ENCODE measurements at places on chromosomes 1 and 21.
A peak's percentile ranks its signal among the peaks of the same experiment; 100 is the strongest.

DNA sequence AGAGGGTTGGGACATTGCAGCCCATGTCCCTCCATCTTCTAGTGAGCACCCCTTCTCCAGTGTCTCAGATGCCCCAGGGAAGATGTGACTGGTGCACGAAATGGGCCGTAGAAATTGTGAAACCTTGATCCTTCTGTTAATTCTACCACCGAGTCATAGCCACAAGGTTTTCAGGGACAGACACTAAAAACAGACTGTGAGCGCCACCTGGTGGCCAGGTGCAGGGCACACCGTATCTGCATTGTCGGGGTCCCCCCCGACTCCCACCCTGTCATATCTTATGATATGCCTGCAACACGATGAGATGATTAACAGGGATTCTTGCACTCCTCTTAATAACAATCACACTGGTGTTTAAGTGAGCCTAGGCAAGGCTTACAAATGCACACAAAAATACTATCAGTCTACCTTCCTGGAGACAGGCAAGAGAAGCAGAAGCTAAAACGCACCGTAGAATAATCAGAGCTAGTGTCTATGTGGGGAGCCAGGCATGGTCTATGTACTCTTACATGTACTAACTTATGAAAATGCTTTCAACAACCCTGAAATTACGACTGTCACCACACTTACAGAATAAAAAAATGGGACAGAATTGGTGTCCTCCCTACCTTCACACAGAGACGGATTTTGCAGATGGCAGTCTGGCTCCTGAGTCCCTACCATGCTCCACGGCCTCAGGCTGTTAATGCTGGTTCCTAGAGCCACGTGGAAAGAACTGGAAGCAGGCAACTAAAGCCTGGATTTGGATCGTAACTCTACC is 57.9 kb downstream of the FHAD1 start:
- no peak overlapping the region for H3K27ac ChIP-seq
- H3K36me3 ChIP-seq: no peaks in the 10 kb centered on the region
- peaks cover 5% of the 10 kb centered on the region for H3K4me1 ChIP-seq
- DNase-seq: peak; percentile 36

DNA sequence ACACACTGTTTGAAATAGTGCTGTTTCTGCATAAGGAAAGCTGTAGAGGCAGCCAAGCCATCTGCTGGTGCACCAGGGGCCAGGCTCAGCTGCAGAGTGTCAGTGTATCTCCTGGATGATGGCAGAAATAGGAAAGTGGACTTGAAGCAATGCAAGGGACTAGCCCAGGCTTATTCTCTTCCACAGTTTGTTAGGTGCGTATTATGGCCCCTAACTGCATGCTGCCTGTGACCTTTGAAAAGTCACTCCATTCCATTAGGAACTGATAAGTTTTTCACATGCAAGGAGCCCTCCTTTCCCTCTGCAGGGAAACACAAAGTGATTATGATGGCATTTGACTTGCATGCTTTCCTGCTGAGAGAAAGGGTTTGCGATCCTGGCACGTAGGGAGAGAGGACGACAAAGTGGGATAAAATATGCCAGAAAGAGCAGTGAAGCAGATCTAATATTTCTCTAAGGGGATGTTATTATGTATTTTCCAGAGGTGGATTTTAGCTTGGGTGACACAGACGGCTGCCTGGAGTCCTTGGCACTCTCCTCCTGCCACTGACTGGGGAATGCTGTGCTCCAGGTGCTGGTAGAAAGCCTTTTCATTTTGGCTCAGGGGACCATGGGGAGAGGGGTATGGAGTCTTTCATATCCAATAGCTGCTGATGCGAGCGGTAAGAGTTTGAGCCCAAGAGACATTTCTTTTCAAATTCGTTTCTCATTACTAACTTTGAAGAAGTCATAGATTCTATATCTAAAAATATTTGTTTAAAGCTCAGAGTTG is 402.1 kb upstream of the B3GALT2 start:
- no peak overlapping the region for H3K4me3 ChIP-seq
- H3K27me3 ChIP-seq: no peaks in the 10 kb centered on the region
- H3K27ac ChIP-seq: no peak overlapping the region
- DNase-seq: no peak
- no peaks in the 10 kb centered on the region for H3K36me3 ChIP-seq
- H3K4me1 ChIP-seq: peaks cover 10% of the 10 kb centered on the region

GRCh38 chr1:12505231-12505630 is 112.8 kb downstream of the DHRS3 start:
- H3K4me3 ChIP-seq: no peak overlapping the region
- DNase-seq: no peak
- no peak overlapping the region for H3K27ac ChIP-seq
- no peaks in the 10 kb centered on the region for H3K27me3 ChIP-seq
- H3K36me3 ChIP-seq: peaks cover 32% of the 10 kb centered on the region

GRCh38 chr1:13728091-13728715 is 28.2 kb downstream of the PRDM2 start:
- peak overlapping the region; percentile 36 for H3K4me3 ChIP-seq
- DNase-seq: no peak
- peak overlapping the region; percentile 97 for H3K27ac ChIP-seq
- H3K36me3 ChIP-seq: peaks cover 45% of the 10 kb centered on the region
- H3K4me1 ChIP-seq: peaks cover 91% of the 10 kb centered on the region
- H3K27me3 ChIP-seq: no peaks in the 10 kb centered on the region

DNA sequence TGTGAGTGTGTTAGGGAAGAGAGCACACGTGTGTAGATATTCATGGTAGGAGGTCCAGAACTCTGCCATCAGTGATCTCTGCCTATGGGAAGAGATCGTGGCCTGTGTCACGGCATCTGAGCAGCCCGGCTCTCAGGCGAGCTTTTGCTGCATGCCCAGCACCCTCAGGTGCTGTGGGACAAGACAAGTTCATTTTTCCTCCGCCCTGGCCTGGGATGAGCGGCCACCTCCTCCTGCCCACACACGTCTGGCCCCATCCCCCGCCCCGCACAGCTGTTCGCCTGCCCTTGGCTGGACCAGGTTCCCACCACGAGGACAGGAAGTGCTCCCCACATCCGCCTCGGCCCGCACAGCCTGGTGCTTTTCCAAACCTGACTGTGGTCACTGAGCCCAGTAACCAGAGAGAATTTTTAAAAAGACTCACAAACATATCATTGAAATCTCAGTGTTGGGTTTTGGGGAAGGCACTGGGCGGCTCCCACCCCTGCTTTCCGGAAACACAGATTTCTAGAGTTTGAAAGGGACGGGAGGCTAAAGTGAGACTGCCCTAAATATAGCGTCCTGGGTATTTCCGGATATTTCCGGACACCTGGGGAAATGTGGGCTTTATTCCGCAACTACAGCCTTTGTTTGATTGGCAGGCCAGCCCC is 18.0 kb downstream of the BMP8A start:
- DNase-seq: peak; percentile 27
- peak overlapping the region; percentile 95 for H3K27ac ChIP-seq
- H3K27me3 ChIP-seq: peaks cover 10% of the 10 kb centered on the region
- H3K4me3 ChIP-seq: peak overlapping the region; percentile 78

- no peak for DNase-seq
- no peaks in the 10 kb centered on the region for H3K36me3 ChIP-seq
- H3K4me3 ChIP-seq: no peak overlapping the region
- no peaks in the 10 kb centered on the region for H3K4me1 ChIP-seq
- no peak overlapping the region for H3K27ac ChIP-seq
Measured at GRCh38 chr1:81672766-81673165, 128.0 kb upstream of the ADGRL2 start.

DNA sequence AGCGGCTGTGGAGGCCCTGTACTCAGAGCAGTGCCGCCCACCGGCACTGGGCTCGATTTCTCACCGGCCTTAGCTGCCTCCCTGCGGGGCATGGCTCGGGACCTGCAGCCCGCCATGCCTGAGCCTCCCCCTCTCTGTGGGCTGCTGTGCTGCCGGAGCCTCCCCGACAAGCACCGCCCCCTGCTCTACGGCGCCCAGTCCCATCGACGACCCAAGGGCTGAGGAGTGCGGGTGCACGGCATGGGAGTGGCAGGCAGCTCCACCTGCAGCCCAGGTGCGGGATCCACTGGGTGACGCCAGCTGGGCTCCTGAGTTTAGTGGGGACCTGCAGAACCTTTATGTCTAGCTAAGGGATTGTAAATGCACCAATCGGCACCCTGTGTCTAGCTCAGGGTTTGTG is 5.2 kb upstream of the SOD1 start:
- peak overlapping the region; percentile 77 for H3K4me3 ChIP-seq
- DNase-seq: no peak
- H3K4me1 ChIP-seq: peaks cover 26% of the 10 kb centered on the region
- H3K27ac ChIP-seq: no peak overlapping the region
- H3K27me3 ChIP-seq: no peaks in the 10 kb centered on the region
- no peaks in the 10 kb centered on the region for H3K36me3 ChIP-seq

- no peaks in the 10 kb centered on the region for H3K27me3 ChIP-seq
- no peaks in the 10 kb centered on the region for H3K4me1 ChIP-seq
- H3K4me3 ChIP-seq: no peak overlapping the region
- no peak for DNase-seq
Measured at GRCh38 chr1:233057836-233058235, 107.4 kb downstream of the NTPCR start.

Measured in stimulated activated naive B cell treated with anti-CD40 and anti-IgM and Interleukin-4, amounts not matched to agents 10 μg/mL and 1 μg/mL and 100 μg/mL, for 72 hours (primary cell).